ENCODE measurements at places on chromosomes 6 and 20.

DNA sequence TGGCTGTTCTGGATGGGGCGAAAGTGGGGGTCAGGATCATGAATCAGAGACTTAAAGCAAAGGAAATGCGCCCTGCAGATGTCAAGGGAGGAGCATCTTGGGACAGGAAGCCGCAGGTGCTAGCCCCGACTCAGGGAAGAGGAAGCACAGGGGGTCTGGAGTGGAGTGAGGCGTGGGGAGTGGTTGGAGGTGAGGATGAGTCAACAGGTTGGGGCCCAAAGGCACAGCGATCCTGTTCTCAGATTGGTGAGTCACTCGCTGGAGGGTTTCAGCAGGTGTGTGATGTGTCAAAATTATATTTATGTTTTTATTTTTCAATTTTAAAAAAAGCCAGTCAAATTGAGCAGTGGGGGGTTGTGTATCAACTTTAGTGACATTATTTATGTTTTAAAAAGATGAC, 19.0 kb downstream of the PACSIN1 start:
- DNase-seq: no peak

DNA sequence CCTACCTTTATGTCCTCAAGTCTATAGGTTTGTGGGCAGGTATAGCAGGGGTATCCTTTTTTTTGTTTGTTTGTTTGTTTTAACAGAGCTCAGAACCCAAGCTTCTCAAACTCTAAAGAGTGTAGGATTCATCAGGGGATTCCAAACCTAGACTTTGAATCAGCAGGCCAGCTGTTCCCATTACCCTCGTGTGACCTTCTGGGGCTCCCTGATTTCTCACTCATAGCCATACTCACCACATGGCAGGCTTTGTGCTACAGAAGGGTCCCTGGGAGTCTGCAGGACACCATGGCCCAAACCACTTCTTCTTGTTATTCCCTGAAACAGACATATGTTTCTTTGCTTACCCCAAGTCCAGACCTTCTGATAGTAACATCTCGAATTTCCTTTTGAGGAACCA, 350.8 kb upstream of the TSHZ2 start:
- DNase-seq: no peak

GRCh38 chr6:136696238-136696637, 96.0 kb downstream of the MAP3K5 start:
- no peak for DNase-seq

DNA sequence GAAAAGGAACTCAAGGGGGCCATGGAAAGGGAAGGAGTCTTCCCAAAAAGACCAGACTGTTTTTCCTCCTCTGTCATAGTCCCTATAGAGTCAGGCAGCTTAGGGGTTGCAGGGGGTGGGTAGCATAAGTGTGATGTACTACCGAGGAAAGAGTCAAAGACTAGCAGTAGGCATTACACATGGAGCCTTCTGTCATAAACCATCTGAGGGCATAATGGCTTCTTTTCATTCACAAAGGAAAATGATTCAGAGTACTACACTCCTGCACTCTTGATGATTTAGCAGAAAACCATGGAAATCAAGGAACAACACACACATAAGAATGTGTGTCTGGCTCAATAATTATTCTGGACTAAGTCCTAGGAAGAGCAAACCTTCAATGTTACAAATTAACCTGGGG, 14.9 kb downstream of the PLN start:
- no peak for DNase-seq

- no peak for DNase-seq
Measured at GRCh38 chr6:139474145-139475108, 100.0 kb upstream of the CITED2 start.

- DNase-seq: no peak
Measured at GRCh38 chr20:48716086-48716485, 111.7 kb downstream of the PREX1 start.

GRCh38 chr6:31476515-31477139, 21.3 kb upstream of the MICB start:
- DNase-seq: no peak

DNA sequence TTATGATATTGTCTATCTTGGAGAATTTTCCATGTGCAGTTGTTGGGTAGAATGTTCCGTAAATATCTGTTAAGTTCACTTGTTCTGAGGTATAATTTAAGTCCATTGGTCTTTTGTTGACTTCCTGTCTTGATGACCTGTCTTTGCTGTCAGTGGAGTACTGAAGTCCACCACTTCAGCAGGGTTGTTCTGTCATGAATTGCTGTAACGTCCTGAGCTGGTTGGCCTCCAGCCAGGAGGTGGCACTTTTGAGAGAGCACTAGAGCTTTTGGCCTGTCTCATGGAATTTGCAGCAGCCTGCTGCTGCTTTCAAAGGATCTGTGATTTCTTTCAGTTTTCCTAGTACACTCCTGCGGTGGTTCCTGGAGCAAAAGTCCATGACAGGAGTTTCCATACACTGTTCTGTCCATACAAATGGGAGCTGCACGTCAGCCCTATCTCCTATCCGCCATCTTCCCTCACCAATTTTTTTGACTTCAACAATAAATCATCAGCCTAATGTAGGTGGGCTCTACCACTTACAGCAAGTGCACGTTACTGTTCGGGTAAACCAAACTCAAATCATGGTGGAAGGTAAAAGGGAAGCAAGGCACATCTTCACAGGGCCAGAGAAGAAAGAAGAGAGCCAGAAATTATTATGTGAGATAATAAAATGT, 46.9 kb upstream of the TRERF1 start:
- no peak for DNase-seq

DNA sequence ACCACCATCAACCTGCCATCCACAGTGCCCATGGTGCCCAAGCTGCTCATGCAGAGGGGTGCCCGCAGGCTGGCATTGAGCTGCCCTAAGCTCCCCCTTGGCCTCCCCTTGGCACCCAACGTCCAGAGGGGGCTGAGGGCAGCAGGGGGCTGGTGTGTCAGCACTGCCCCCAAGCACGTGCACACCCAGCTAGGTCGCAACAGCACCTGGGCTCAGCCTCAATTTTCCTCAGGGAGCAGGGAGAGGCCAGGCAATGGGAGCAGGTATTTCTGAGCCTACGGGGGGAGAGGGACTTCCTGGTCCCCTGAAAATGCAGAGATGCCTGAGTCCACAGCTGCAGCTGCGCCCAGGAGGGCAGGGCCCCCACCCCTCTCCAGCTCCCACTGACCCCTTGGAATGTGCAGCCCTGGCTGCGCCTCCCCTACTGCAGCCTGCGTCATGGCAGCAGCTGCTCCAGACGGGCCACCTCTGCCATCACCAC, 204.2 kb downstream of the ANKRD60 start:
- DNase-seq: no peak

DNA sequence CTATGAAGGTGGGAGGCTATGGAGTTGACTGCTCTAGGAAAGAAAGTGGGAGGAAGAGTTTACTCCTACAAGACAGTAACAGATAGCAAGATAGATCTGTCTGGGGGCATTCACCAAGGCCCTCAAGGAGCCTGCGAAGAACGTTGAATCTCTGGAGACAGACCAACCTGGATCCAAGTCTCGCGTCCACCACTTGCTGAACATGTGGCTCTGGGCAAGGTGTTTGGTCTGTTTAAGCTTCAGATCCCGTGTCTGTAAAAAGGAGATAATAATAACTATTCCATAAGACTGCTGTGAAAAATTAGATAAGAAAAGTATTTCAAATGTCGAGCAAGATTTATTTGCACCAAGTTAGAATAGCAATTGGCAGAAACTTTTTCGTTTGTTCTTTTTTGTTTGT, 8.1 kb upstream of the EEF1A1 start:
- no peak for DNase-seq

DNA sequence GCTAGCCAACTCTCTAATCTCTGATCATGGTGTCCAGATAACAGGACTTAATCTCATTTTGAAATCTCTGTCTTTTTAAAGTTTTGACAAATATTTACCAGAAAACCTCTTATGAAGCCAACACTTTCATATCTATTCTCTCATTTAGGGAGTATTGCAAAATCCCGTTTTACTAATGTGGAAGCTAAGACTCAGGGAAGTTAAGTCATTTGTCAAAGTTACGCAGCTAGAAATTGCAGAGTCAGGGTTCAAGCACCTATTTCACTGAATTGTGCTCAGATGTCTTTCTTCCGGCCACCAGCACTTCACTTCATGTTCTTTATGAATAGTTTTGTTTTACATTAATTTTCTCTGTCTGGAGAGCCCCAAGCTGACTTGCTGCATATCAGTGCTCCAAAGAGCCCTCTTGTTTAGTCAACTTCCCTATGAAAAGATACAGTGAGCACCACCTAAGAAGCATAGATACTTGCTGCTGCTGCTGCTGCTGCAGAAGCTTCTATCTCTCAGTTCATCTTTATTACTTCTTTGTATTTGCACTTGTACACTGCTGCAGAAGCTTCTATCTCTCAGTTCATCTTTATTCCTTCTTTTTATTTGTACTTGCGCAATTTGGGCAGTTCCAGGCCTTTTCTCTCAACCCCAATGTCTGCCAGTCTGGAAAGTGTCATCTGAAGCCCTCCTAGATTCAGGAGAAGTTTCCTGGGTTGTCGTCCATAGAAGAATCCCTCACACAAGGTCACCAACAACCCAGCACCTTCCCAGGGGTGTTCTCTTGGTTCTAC, 329.7 kb downstream of the MAFB start:
- DNase-seq: no peak

- DNase-seq: no peak
Measured at GRCh38 chr6:45105170-45105820, 222.8 kb upstream of the RUNX2 start.

- no peak for DNase-seq
Measured at GRCh38 chr6:52526634-52527033, 50.2 kb downstream of the TRAM2 start.

DNA sequence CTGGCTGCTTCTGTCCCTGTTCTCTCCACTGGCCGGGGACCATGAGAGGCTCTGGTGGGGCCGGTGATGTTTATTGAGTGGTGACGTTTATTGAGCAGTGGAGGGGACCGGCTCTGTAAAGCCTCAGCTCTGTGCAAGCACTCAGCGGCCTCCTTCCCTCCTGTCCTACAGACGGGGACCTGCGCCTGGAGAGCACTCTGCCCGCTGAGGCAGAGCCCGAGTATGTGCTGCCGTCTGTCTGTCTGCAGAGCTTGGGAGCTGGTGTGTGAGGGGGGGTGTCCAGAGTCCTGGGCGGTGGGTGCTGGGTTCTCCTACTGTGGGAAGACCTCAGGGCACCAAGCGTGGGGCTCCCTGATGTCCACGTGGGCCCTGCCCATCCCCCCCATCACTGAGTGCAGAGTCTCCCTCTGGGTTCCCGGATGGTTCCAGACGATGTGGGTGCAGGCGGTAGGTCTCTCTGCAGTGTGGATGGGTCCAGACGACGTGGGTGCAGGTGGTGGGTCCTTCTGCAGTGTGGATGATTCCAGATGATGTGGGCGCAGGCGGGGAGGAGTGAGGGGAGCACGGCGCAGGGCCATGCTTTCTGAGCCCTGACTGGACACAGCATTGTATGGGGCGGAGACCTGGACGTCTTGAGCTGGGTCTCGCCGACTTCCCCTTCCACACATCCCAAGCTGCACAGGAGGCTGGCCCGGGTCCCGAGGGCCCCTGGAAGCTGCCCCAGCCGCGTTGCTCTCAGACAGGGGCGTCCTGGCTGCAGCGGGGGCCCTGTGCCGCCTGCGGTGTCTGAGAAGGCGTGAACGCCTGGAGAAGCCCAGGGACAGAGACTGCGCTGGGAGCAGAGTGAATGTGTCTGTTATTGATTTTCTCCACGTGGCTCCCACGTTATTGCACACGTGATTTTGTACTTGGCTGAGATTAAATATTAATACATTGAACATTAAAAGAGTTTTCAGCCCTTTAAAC, 14.9 kb upstream of the BHLHE23 start:
- no peak for DNase-seq
